NCI-H82 (cell line): ENCODE measurements at places on chromosomes 2 and 18.

- DNase-seq, result no peak
These were observed 35.1 kb upstream of the B4GALT6 start for GRCh38 chr18:31719363-31720006.

DNA sequence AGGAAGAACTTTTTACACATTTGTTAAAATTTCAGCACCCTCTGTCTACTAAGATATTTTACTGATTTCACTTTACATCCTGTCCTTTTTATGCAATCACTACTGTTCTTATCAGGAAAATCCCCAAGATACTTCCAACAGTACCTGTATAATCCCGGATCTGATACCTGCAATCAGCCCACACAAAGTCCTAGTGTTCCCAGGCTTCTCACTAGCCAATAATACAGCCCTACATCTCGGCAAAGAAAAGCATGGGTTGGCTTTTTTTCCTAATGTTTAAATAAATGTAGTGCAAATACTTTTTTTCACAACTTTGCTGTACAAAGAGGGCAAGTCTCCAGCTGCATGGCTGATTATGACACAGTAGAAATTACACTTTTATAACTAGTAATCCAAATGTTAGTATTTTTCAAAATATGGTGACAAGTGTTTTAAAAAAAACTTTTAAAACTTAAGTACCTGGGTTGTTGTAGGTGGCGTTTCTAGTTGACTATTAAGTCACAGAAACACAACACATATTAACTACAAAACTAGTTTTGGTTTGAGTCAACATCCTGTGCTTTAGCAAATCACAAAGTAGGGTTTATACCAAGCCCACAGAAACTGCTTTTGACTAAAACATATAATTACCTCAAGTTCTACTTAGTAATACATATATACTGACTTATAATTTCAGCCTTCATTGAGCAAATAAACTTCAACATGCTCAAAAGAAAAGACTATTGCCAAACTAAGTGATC, 19.5 kb downstream of the CNOT11 start:
- DNase-seq, result no peak

DNA sequence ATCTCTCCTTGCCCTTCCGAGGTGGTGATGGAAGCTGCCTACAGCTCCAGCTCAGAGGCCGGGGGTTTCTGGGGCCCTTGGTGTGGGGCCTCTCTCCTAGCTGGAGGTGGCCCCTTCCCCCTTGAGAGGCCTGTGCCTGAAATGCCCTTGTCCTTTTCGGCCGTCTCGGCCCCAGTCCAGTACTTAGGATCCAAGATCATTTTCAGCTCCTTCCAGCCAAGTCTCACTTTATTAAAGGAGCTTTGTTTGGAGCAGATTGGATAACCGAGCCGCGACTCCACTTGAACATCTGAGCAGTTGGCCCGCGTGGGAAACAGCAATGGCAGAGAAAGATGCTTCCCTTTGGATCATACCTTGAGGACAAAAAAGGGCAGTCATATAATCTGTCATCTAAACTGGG, 125.0 kb downstream of the NEDD4L start:
- DNase-seq, result no peak

- DNase-seq, result peak; percentile 4
These were observed 22.0 kb upstream of the UPP2 start for GRCh38 chr2:158079672-158080071.

DNA sequence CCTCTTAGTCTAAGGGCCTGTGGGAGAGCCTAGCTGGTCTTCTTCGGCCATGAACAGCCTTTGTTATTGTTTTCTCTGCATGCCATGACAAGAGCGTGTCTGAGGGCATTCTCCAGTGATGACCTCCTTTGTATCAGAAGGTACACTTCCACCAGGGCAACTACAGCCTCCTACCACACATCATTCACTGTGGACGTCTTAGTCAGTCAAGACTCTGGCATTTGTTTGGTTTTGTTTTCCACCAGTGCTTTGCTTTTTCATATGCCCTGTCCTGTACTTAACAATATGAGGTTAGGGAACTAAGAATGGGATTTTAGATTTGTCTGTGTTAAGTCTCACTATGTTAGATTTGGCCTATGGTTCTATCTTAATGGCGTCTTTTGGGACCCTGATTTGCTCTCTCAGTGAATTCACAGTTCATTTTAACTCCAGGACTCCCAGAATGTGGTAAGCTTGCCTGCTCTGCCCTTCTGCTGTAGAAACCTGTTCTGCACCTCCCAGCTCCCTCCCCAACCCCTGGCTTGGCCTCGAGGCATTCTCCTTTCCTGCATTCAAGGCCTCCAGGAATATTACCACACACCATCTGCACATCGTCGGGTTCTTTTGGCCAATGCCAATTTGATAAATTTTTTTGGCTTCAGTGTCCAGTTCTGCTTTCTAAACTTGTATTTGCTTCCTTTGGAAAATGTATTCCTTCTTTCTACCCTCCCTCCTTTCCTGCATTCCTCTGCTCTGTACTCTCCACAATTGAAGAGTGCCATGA, 42.8 kb upstream of the IL1R1 start:
- DNase-seq, result no peak

DNA sequence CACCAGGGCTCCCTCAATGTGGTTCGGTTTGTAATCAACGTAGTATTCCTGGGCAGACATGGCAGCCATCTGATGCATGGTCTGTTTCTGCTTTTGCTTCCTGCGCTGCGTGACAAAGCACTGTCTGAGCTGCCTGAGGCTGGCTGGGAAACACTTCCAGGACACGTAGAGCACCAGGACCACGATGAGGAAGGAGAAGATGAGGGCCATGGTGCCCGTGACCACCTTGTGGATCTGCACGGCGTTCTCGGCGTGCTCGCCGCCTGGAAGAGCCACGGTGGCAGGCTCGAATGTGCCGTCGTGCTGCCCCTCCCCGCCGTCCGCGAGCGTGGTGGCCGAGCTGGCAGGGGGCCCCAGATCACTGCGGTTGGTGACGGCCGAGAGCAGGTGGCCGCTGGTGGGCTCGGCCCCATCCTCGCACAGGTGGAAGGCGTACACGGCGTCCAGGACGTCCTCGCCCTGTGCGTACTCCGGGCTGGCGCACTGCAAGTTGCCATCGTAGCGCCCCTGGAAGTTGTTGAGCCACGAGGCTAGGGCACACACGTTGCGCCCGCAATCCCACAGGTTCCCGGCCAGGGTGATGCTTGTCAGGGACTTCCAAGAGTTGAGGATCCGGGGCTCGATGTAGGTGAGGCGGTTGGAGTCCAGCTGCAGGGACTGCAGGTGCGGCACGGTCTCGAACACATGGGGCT, 2.1 kb downstream of the LRRTM1 start:
- DNase-seq, result peak; percentile 53

DNA sequence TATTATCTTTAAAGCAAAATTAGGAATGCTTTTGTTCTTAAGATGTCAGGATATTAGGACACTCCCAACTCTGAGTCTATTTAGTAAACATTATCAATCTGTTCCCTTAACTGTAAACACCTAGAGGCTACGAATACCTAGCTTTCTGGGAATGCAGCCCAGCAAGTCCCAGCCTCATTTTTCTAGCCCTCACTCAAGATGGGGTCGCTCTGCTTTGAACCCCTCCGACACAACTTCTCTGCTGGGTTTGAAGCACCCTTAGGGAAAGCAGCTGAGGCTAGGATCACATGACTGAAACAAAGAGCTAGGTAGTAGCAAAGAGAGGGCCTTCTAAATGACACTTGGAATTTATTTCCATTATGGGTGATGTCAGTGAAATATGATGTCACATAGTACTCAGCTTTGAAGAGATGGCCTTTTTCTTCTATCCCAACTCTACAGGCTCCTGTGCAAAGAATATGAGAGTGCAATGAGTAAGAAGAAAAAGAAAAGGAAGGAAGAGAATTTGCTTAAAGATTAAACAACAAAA, 114.7 kb downstream of the CSRNP3 start:
- DNase-seq, result no peak

GRCh38 chr18:48889115-48889941, 61.4 kb downstream of the SMAD7 start:
- peak; percentile 24 for DNase-seq

- DNase-seq, result no peak
These were observed 654 bp upstream of the MARCHF7 start for GRCh38 chr2:159711562-159712142.

GRCh38 chr2:129212299-129212958, 767.0 kb upstream of the RAB6C start:
- no peak for DNase-seq

DNA sequence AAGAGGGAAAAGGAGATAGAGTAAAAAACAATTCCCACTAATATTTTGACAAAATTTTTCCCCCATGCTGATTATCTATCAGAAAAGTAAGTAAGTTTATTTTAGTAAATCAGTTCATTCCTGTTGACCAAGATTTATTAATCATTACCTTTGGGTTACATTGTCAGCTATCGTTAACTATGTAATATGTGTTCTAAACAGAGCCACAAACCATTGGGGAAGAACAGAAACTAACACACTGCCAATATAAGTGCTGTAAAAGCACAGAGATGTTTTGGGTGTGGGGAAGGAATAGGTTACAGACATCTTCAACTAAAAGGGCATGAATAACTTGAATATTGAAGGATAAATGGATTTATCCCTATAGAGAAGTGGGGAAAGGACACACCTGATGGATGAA, 42.5 kb upstream of the ACADL start:
- no peak for DNase-seq

DNA sequence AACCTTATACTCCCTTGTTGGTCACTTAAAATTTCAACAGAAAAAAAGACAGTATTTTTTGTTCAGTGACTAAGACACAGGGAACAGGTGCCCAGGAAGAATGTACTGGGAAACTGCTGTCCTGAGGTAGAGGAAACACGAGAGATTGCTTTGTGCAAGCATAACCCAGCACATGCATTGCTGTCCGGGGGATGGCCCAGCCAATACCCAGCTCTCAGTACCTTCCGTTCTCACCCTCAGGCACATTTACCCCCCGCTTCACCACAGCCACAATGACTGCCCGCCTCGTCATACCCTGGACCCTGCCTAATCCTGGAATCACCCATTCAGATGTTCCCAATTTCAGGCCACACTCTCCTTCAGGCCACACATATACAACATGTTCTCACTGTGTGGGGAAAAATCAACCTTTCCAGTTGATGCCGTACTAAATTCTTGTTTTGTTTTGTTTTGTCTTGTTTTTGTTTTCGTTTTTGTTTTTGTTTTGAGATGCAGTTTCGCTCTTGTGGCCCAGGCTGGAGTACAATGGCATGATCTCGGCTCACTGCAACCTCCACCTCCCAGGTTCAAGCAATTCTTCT, 140.7 kb downstream of the ESCO1 start:
- DNase-seq, result no peak

DNA sequence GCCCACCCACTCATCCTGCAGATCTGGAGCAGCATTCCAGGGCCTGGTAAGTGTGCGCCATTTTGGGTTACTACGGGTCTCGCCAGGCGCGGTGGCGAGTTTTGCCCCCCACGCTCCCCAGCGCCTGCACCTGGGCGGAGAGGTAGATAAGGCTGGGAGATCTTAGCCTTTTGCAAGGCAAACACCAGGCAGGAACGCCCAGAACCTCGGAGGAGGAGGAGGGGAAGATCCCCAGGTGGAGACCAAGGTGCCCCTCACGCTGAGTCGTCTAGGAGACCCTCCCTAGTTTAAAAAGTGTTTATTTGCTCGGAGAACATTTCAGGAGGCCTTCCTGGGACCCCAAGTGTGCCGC, 365 bp upstream of the RAMP1 start:
- peak; percentile 41 for DNase-seq

DNA sequence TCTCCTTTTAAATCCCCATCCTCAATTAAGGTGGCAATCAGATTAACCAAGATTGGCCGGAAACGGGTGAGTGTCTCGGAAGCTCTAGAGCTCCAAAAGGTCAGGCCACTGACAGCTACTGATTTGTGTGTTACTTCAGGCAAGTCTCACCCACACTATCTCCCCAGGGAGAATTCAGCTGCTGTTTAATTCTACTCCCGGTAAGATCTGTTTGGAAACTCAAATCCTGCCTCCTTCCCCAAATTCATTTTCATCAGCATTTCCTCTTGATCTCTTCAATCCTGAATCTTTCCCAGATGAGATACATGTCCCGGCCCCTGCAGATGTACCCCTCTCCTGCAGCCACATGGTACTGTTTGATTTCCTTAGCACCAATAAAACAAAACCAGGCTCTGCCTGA, 34.9 kb downstream of the EFR3B start:
- peak; percentile 87 for DNase-seq

DNA sequence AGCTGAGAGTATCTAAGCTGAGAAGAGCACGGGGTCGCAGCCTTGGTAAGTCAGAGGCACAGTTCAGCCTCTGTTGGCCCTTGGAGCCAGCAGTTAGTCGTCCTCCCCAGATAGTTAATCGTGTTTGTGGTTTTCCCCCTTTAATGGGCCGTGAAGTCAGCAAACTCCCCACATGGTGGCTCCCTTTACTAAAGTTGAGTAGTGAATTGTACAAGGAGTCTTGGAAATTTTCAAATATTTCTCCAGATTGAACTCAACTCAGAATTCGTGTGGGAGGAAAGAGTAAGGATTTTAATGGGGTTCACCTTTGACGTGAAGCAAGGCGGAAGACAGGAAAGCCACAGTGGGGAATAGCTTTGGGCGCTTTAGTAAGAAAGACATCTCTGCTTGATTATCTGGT, 2.4 kb upstream of the ADCYAP1 start:
- DNase-seq, result peak; percentile 60

- DNase-seq, result peak; percentile 60
These were observed 446.1 kb downstream of the ARHGAP15 start for GRCh38 chr2:143575340-143575739.

DNA sequence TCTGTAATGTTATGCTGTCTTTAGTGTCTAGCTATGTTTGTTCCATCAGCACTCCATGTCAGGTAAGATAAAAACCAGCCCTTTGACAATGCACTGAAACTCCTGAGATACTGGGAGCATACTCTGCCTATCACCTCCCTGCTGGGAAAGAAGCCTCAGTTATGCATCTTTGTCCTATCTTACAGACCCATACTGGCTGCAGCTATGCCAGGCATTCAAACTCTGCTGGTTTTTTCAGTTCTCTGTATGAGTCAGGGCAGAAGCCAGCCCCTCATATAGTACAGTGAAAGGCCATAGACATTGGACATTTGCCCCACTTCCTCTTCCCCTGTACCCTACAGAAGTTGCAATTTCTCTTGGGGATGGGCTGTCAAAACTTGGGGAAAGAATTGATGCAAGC, 181.1 kb upstream of the RGPD4 start:
- DNase-seq, result no peak

GRCh38 chr2:234710587-234710986, 213.7 kb upstream of the ARL4C start:
- no peak for DNase-seq

DNA sequence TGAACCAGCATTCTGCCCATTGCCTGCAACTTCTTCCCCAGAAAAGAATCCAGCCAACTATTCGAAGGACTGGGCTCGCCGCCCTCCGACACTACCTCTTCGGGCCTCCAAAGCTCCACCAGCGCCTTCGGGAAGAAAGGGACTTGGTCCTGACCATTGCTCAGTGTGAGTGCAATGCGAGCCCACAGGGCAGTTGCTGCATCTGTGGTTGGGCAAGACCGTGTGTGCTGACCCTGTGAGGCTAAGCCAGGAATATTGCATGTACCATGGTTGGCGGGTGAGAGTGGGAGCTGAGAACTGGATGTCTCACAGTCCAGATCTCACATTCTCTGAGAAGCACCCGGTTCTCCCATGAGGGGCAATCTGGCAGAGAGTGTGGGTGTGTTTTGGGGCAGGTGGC, 16.5 kb downstream of the ELMOD3 start:
- no peak for DNase-seq

GRCh38 chr2:132256251-132256902, 94.6 kb upstream of the ANKRD30BL start:
- DNase-seq, result no peak
